GDM1 (cell line): ENCODE measurements at places on chromosomes 6 and 20.

DNA sequence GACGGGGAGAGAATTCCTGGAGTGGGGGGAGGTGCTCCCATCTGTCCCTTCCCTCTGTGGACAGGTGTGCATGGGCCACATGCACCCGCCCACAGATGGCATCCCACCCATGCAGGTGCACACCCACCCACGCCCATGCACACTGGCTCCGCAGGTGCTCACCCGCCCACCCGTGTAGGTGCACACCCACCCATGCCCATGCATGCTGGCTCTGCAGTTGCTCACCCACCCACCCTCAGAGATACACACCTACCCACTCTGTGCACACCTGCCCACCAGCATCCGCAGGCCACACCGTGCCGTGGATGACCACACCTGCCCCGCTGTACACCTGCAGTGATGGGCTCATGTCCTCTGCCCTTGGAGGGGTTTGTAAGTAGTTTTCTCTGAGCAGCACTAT is 132.0 kb downstream of the PHACTR3 start:
- no peak for DNase-seq

DNA sequence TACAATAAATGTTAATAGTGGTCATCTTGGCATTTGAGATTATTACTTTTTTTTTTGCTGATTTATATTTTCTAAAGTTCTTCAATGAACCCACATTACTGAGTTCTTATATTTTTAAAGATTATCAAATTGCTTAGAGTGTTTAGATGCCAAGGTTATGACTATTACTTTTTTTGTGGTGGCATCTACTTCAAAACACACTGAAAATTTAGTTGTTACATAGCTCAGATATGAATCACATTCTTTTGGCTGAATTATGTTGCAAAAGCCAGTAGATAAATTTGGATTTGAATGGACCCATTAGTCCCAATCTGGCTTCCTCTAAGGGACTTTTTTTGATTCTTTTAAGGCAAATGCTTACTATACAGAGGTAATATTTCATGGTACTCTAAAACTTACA is 8.9 kb downstream of the UTRN start:
- DNase-seq: no peak

DNA sequence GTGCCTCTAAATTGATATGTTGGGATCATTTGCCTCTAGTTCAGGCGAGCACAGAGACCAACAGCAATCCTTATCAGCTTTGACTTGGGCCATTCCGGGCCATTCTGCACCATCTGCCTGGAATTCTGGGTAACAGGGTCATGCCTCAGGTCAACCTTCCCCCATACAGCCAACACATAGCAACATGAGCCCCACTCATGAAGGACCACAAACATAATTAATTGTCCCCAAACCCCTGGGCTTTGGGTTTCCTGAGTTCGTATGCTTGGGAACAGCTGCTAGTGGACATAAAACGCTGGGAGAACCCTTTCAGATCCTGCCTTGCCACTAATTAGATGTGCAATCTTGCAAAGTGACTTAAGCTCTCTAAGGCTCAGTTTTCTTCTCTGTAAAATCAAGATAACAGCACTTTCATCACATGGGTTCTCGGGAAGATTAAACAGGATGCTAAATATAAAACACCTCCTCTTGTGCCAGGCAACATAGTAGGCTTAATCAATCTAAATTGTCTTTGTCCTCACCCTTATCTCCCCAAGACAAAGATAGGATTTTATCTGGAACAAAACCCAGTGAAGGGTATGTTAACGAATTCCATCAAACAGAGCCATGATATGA is 426.5 kb downstream of the CD83 start:
- DNase-seq: no peak

DNA sequence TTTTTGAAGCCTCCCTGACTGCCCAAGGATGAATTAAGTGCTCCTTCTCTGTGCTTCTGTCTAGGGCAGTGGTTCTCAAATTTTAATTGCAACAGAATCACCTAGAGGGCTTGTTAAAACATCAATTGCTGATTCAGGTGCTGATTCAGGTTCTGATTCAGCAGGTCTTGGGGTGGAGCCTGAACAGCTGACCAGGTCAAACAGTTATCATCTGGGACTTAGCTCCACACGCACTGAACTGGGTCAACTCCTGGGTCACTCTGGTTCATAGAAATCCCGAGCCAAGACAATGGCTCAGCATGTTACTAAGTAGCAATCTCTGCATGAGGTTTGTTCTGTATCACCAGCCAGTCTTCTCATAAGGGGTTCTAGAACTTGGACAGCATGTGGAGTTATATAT is 192.3 kb downstream of the GJA1 start:
- DNase-seq: no peak

- peak; percentile 12 for DNase-seq
Observed at GRCh38 chr6:43823879-43824702, 54.1 kb downstream of the VEGFA start.

GRCh38 chr6:50966532-50966931 is 147.9 kb downstream of the TFAP2B start:
- DNase-seq: no peak

DNA sequence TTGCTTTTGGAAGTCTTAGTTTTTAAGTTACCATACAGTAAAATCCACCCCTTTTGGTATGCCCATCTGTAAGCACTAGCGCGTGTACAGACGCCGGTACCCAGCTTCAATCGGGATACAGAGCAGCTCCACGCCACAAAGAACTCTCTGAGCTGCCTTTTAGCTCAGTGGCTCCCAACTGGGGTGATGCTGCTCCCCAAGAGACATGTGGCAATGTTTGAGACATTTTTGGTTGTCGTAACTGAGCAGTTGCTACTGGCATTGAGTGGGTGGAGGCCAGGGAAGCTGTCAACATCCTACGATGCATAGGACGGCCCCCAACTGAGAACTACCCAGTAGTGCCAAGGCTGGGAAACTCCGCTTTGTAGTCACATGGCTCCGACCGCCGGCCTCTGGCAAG is 73.3 kb downstream of the BMP7 start:
- no peak for DNase-seq

DNA sequence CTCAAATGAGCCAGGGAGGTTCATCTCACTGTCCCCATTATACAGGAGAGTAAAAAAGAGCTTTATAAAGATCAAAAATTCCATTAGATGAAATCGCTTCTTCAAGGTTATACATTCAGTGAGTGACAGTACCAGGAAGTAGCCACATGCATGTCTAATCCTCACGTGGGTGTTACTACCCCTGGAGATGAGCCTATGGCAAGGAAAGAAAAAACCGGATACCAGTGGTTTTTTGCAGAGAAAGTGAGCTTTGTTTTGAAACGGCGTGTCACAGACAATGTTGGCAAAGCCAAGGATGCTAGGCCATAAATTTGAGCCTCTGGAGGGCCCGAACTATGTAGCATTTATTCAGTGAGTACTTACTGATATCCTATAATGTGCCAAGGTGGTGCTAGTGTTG is 215.0 kb upstream of the RIN2 start:
- DNase-seq: no peak
